ENCODE measurements at places on chromosomes 6 and 20.

DNA sequence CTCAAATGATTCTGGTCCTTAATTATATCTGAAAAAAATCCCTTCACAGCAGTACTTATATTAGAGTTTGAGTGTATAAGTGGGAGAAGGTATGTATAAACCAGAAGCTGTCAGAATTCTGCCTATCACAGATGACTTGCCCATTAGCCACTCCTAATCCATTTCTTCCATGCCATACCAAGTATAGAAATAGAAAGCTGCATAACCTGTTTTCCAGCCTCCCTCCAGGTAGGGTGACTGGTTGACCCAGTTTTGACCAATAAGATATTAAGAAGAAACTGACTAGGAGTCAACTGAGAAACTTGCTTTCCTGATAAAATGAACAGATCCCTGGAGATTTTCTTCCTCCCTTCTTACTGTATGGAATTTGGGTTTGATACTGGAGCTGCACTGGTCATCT is 112.2 kb upstream of the GRIK2 start:
- DNase-seq = no peak

GRCh38 chr6:139758209-139758611 is 383.8 kb upstream of the CITED2 start:
- DNase-seq = no peak

DNA sequence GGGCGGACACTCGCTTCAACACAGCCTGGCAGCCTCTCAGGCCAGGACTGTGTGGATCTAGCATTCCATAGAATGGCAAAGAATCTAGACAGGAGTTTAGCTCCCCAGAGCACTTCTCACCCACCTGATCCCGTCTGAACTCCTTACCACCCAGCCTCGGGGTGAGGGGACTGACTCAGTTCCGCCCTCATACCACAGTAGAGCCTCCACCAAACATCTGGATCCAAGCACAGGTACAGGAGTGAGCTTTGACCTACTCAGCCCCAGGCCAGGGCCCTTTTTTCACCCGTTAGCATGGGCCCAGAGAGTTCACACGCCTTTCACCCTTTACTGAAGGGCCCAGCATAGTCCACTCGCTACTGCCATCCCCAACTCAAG is 715 bp downstream of the PSMF1 start:
- no peak for DNase-seq

GRCh38 chr6:22036275-22036674 is 260.6 kb downstream of the PRL start:
- DNase-seq = no peak

GRCh38 chr20:42895020-42895419 is 294.7 kb downstream of the PTPRT start:
- no peak for DNase-seq

- no peak for DNase-seq
Measured at GRCh38 chr20:54535033-54535432, 59.6 kb downstream of the DOK5 start.

All from NCI-H524 treated with DMSO at 0.1 percent for 48 hours (cell line).